ENCODE measurements at places on chromosomes 3 and 15.

DNA sequence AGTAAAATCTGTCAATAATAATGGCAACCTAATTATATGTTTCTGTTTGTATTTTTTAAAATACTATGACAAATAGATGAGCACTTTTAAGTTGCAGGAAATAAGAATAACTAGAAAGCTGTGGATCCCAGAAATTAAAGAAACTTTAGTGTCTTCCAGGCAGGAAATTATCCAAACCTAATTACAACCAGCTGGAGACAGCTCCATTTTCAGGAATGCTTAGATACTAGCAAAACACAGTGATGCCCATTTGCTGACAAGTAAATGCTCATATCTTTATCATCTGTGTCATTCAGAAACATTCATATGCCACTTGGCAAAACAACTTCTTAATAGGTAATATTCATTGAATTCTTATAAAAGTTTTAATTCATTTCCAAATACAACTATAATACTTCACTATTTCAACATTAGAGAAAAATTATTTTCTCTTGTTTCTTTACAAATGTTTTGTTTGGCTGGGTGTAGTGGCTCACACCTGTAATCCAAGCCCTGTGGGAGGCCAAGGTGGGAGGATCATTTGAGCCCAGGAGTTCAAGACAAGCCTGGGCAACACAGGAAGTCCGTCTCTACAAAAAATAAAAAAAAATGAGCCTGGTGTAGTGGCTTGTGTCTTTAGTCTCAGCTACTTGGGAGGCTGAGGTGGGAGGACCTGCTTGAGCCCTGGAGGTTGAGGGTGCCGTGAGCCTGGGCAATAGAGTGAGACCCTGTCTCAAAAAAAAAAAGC lies 169.1 kb upstream of the TSPAN3 start:
- no peak for DNase-seq

DNA sequence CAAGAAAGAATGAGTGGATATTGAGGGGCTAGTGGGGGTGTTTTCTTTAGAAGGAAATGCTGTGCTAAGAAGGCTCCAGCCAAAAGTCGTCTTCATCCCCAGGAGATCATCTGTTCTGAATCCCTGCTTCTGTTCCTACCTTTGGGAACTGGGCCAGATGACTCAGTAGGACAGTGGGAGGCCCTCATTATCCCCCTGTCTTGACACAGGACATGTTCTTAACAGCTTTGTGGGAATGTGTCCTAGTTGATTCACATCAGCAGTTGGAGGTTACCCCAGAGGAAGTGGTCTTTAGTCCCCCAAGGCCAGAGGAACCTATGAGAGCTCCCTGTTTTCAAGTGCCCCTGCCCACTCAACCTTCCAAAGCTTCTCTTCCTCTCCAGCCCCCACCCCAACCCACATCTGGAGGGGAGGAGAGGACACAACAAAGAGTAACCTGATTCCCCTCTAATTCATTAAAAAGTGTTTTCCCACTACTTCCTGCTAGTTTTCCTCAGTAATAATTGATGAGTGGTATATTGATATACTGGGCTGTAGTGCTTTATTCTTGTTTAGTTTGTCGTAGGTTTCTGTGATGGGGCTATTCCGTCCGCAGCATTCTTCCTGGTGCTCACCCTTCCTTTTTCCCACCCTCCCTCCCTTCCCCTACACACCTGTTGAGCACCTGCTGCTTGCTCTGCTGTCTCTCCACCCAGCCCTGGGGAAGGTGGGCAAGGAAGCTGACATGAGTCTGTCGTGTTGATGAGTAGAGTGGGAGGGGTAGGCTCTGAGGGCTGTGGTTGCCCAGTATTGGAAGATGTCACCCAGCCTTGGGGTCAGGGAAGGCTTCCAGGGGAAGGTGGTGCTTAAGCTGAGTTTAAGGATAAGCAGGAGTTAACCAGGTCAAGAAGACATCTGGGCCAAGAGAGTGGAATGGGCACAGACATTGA lies 9.3 kb downstream of the PXYLP1 start:
- DNase-seq: no peak

GRCh38 chr15:100898661-100899462 lies 19.2 kb downstream of the ALDH1A3 start:
- DNase-seq: no peak

DNA sequence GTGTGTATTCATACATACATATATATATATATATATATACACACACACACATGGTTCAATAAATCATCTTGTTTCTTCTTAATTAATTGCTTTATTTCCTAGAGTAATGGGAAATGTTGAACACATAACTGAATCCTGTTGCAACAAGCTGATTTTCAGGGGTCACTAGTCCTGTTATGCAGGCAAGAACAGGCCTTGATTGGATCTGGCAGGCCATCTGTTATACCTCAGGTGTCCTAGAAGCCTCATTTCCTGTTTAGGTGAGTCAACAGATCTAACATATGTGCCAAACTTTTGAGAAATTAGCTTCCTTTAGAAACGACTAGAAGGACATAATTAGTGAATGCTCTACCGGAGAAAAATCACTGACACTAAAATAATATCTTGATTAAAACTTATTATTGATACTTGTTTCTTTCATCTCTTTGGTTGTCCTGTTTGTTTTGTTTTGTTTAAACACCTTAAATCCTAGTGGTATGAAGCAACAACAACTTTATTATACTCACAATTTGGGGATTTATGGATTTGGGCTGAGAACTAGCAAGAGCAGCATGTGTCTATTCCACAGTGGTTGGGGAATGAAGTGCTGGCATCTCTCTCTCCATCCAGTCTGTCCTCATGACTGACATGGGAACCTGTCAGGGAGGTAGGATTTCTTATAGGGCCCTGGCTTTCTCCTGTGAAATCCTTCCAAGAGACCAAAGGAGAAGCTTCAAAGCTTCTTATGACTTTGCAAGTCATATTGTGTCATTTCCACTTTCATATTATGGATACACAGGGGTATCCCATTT lies 552.6 kb downstream of the NSUN3 start:
- DNase-seq: no peak

DNA sequence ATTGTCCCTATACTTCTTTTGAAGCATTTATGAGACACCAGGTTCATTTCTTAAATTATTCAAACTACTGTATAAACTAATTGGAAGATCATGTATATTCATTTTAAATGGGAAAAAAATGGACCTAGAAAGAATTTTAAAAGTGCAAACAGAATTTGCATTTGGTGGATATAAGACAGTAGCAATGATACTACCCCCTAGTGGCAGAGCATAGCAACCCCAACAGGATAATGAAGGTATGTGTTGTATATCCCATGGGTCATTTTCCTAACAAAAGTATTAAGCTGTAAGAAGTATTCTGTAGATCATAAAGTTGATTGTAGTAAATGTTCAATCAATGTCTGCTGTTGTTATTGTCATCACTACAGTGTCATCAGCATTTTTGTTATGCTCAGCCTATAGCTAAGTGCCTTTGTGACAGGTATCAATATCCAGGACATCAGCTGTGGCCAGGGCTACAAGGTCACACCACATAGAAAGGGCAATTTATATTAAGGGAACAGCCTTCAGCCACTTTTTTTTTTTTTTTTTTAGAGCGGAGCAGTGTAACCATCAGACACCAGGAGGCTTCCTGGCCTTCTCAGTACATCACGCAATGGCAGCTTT lies 175.8 kb downstream of the FOXB1 start:
- no peak for DNase-seq

DNA sequence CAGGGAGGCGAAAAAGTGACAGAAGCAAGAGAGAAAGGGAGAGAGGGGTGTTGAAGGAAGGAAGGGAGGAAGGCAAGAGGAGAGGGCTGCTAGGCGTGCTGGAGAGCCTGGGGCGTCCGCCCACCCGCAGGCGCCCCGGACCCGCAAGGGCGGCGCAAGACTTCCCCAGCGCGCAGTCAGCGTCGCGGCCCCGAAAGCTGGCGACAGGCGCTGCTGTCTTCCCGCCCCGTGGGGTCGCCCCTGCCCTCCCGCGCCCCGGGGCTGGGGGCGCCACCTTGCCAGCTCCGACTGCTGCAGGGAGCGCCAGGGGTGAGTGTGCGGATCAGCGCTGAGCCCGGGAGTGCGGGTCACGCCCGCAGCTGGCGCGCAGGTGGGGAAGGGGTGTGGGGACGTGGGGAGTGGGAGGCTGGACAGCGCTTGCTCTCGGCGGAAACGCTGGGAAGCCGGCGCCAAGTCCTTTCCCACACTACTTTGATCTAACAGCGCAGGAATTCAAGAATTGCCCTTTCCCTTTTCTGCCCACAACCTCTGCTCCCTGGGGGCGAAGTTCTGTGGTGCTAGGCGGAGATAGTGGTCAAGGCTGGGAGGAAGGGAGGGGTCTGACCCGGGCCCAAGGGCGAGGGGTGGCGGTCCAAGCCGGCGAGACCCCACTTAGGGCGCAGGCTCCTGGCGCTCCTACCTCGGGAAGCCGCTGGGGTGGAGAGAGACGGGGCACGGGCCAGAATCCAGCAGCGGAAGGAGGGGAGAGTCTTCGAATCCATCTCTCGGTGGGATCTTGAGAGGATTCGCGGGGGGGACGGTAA lies 266.1 kb downstream of the CGGBP1 start:
- no peak for DNase-seq

GRCh38 chr3:56881841-56882240 lies 80.1 kb upstream of the ARHGEF3 start:
- no peak for DNase-seq

DNA sequence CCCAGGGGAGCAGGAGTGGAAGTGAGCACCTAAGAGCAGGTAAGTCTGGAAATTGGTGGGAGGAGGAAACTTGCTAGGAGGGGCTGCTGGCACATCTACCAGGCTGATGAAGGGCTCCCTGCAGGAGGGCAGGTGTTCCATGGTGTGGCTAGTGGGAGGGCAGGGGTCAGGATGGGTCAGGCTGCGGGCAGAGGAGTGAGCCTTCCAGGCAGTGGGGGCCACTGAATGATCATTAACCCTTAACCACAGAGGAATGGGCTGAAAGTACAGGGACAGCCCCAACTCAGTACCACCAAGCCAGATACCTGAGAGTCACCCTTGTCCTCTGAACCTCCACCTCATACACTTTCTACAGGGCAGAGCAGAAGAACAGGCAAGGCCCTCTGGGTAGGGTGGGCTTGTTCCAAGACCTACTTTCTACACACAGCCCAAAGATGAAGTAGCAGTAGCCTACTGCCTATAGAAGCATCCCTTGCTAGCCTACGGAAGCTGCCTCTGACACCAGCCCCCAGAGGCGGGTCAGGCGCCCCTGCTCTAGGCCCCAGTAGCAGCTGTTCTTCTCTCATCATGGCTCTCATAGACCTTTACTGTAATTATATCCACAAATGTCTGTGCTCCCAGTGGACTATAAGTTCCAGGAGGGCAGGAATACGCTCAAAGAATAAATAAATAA lies 4.6 kb downstream of the RAB6B start:
- DNase-seq: no peak

DNA sequence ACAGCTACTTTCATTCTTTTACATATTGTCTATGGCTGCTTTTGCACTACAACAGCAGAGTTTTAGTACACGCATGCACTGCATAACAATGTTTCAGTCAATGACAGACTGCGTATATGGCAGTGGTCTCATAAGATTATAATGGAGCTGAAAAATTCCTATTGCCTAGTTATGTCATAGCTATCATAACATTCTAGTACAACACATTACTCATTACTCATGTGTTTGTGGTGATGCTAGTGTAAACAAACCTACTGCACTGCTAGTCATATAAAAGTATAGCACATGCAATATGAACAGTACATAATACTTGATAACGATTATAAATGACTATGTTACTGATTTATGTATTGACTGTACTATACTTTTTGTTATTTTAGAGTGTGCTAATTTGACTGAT lies 47.9 kb downstream of the QTRT2 start:
- no peak for DNase-seq

DNA sequence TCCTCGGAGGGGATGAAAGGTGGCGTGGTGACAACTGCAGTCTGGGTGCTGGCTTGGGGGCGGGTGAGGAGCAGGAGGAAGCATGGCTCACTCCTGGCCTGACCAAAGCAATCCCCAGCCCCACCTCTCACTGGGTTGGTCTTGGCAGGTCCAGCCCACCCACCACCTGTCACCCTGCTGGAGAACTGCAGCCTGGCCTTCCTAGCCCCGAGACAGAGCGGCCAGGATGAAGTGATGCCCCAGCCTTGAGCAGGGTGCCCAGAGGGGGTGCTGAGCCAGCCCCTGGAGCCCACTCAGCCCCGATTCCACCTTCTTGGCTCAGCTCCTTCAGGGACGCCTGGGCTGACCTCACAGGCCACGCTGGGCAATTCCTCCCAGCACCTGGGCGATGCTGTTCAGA lies 89.9 kb downstream of the IQSEC1 start:
- DNase-seq: no peak

GRCh38 chr15:90221246-90221900 lies 12.4 kb downstream of the CIB1 start:
- peak; percentile 74 for DNase-seq

- no peak for DNase-seq
Observed at GRCh38 chr15:80401456-80401855, 2.7 kb upstream of the ARNT2 start.

GRCh38 chr3:43769885-43770425 lies 79.2 kb downstream of the ABHD5 start:
- DNase-seq: no peak

DNA sequence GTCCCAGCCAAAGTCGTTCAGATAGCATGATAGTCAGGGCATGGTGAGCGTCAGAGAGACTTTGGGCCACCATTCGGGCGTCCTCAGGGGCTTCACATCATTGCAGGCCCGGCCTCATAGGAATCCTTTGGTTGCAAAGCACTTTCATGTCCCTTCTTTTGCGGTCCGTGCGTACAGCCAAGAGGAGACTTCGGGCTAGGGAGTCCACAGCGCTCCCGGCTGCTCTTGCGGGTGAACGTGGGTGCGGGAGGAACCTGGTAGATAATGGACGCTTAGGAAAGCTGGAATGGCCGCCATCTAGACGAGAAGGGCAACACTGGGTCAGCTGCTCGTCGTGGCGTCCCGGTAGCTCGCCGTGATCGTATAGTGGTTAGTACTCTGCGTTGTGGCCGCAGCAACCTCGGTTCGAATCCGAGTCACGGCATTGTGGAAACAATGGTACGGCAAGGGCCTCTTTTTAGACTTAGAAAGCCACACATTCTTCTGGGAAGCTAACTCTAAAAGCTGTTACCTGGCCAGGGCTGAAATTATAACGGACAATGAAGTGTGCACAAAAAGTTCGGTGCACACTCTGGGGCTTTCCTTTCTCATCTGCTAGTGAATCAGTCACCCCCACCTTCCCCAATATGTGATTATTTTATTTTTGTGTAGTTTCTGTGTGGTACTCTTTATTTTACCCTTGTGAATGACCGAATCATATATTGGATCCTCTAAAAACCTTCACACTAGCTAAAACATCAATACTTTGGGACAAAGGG lies 13.2 kb upstream of the SHF start:
- no peak for DNase-seq

DNA sequence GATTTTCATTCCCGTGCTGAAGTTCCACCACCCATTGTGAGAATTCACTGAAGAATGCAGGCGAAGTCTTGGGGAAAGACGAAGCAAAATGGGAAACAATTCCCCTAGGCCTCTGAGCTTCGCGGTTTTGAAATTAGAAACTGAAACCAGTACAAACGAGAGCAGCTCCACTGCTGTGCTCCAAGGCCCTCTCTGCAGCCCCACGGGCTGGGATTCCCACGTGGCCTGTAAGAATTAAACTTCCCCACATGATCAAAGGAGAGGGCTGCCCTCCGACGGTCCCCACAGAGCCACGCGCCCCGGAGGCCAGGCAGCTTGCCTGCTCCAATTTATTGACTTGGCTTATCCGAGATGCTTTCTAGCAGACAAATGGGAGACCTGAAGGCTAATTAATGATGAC lies 144.0 kb downstream of the GREM1 start:
- no peak for DNase-seq

Measured in GM12891 (cell line).